ENCODE measurements at places on chromosomes 16 and 17. TPM values are rescaled to one million over a fixed set of nuclear protein-coding genes. Genes with fewer than 3 reads are reported as not detected.

KRTAP4-6 gene
- not detected for total RNA-seq

HEATR9 gene
- total RNA-seq = not detected

CLDN7 gene
- 0.53 TPM for total RNA-seq

ADAD2 gene
- total RNA-seq = 0.18 TPM

CEMP1 gene
- not detected for total RNA-seq

GRCh38 chr16:73040136-73040535 is 7.8 kb downstream of the ZFHX3 start:
- H3K36me3 ChIP-seq = no peaks in the 10 kb centered on the region
- peaks cover 22% of the 10 kb centered on the region for H3K27me3 ChIP-seq
- no peak overlapping the region for H3K27ac ChIP-seq
- no peak for DNase-seq

DNA sequence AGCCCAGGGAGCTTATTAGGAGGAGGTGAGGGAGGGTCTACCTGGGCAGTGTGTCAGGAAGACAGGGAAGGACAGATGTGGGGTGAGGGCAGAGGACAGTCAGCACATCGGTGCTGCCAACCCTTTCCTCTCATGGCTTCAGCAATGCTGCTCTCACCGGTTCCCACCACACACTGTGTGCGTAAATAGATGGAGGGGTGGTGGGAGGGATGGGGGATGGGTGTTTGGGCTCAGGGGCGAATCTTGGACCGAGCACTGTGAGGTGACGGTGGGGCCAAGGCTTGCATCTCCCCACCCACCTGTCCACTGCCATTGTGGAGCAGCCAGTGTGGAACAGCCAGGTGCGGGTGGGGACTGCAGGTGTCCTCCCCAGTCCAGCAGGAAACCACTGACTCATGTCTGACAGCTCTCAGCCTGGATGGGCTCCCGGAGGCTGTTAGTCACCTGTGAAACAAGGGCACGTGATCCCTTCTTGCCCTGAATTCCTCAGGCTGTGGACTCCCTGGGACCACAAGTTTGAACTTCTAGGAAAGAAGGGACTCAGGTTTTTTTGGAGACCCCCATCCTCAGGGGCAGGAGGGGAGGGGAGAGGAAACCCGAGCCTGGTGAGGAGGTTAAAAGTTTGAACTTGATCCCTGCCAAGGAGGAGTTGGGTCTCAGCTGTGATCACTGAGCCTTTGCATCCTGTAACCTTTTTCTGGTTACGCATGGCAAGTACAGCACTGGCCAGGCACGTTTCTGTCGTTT is 42.7 kb upstream of the SMPD3 start:
- H3K4me1 ChIP-seq = no peaks in the 10 kb centered on the region
- no peaks in the 10 kb centered on the region for H3K27me3 ChIP-seq
- H3K36me3 ChIP-seq = no peaks in the 10 kb centered on the region
- H3K4me3 ChIP-seq = no peak overlapping the region

DNA sequence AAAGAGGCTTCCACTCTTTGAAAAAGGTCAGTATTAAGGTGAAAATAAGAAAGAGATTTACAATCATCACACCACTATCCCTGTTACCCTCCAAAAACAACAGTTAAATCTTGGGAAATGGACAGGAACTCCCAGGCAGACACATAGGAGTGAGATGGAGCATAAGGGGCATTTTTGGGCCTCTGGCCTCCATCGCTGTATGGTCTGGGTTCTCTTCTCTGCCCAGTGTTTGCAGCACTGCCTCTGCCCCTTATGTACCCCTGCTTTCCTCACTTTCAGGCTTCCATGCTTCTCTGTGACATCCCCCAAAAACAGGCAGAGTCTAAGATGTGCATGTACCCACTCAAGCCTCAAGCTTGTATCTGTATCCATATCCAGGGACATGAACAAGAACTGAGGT is 630 bp upstream of the HOXB2 start:
- H3K4me3 ChIP-seq = peak overlapping the region; percentile 8
- no peaks in the 10 kb centered on the region for H3K36me3 ChIP-seq
- H3K27ac ChIP-seq = no peak overlapping the region
- no peak for DNase-seq
- peaks cover 32% of the 10 kb centered on the region for H3K4me1 ChIP-seq

GRCh38 chr17:7217113-7217987 is 2.3 kb downstream of the DLG4 start:
- H3K36me3 ChIP-seq = peaks cover 9% of the 10 kb centered on the region
- H3K4me1 ChIP-seq = peaks cover 67% of the 10 kb centered on the region
- H3K4me3 ChIP-seq = peak overlapping the region; percentile 63
- H3K27me3 ChIP-seq = no peaks in the 10 kb centered on the region

DNA sequence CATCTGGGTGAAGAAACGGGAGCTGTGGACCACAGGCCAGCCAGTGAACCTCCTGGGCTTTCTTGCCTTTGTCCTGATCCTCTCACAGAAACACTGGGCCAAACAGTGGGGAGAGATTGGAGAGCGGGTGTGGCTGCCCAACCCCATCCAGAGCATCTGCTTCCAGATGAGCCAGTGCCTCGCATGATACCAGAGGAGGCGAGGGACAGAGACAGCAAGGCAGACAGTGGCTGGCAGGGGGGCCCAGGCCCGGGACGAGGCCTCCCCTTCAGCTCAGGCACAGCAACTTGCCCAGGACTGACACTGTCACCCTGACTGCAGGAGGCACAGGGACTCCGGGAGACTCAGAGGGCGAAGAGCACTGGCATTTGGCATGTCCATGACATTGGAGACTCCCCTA is 12.0 kb downstream of the ARHGEF15 start:
- H3K27me3 ChIP-seq = peaks cover 21% of the 10 kb centered on the region
- no peak for DNase-seq
- no peaks in the 10 kb centered on the region for H3K36me3 ChIP-seq
- peaks cover 9% of the 10 kb centered on the region for H3K4me1 ChIP-seq

DNA sequence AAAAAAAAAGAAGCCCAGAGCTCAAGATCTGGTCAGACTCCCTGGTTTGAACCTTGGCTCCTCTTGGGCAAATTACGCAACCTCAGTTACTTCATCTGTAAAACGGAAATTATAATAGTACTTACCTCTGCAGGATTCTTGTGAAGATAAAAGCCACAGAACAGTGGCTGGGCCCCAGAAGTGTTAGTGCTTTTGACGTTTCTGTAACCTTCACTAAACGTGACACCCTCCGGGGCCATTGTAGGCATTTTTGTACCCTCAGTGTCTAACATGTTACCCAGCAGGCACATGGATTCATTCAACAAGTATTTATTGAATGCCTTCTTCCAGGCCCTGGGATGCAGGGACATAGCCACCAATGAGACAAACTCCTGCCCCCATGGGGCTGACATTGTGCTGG is 58.0 kb downstream of the PITPNC1 start:
- H3K36me3 ChIP-seq = peaks cover 10% of the 10 kb centered on the region
- peak overlapping the region; percentile 93 for H3K27ac ChIP-seq
- no peaks in the 10 kb centered on the region for H3K27me3 ChIP-seq
- peak overlapping the region; percentile 37 for H3K4me3 ChIP-seq
- peak; percentile 76 for DNase-seq

All from activated CD4-positive, alpha-beta T cell treated with anti-CD3 and anti-CD28 coated beads for 36 hours (primary cell).